ENCODE measurements at places on chromosomes 3 and 15.

GRCh38 chr3:59566481-59566975 lies 516.7 kb upstream of the CFAP20DC start:
- no peak for DNase-seq

GRCh38 chr3:15295506-15295905 lies 36.9 kb downstream of the SH3BP5 start:
- DNase-seq: no peak

DNA sequence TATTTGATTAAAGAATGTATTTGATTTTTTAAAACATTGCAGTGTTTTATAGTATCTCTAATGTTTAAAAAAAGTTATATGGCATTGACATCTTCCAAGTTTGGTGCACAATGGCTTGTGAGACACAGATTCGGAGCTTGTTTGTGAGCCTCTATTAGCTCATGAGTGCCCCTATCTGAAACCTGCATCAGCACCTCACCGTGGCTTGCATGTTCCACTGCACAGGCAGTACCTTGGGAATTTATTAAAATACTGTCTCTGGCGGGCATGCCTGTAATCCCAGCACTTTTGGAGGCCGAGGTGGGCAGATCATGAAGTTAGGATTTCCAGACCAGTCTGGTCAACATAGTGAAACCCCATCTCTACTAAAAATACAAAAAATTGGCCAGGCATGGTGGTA lies 6.8 kb upstream of the RTP2 start:
- DNase-seq: no peak

- no peak for DNase-seq
These were observed 138.6 kb upstream of the MEF2A start for GRCh38 chr15:99427210-99427609.

- DNase-seq: no peak
These were observed 54.5 kb upstream of the TGFBR2 start for GRCh38 chr3:30551927-30552326.

DNA sequence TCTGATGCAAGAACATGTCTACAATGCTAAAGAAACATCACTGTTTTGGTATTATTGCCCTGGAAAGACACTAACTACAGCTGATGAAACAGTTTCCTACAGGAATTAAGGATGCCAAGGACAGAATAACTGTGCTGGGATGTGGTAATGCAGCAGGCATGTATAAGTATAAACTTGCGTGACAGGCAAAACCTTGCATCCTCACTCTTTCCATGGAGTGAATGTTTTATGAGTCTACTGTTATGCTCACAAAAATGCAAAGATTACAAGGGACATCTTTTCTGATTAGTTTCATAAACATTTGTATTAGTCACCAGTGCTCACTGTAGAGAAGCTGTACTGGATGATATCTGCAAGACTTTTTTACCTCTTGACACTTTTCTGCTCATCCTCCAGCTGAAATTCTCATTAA lies 143.6 kb downstream of the NAALADL2 start:
- no peak for DNase-seq

- DNase-seq: no peak
These were observed 788.2 kb upstream of the ARPP21 start for GRCh38 chr3:34851137-34851536.

DNA sequence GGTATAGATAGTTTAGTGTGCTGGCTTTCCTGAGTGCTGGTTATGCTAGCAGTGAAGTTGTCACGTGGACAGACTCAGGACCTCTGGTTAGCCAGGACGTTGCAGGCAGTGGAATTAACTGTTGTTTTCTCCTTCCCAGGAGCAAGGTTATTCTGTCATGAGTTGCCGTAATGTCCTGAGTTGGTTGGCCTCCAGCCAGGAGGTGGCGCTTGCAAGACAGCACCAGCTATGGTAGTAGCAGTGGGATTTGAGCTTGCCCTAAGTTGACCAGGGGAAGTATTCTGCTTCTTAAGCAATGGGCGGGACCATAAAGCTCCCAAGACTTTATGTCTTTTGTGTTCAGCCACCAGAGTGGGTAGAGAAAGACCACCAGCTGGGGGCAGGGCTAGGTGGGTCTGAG lies 240.7 kb upstream of the DNAJC19 start:
- DNase-seq: peak; percentile 21

DNA sequence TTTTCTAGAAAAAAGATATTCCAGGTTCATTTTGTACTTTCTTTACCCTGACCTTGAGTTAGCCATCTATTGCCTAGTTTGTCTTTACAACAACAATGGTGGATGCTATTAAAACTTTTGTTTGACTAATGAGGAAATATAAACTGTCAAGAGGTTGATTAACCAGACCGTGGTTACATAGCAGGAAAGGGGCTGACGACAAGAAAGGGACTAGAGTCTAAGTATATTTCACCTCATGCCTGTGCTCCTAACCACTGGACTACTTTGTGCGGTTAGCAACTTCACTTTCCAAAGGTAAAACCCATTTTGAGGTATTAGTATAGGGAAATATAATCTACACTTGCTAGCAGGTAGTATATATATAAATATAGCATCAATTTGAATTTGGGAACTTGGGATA lies 327.1 kb downstream of the SATB1 start:
- DNase-seq: no peak

DNA sequence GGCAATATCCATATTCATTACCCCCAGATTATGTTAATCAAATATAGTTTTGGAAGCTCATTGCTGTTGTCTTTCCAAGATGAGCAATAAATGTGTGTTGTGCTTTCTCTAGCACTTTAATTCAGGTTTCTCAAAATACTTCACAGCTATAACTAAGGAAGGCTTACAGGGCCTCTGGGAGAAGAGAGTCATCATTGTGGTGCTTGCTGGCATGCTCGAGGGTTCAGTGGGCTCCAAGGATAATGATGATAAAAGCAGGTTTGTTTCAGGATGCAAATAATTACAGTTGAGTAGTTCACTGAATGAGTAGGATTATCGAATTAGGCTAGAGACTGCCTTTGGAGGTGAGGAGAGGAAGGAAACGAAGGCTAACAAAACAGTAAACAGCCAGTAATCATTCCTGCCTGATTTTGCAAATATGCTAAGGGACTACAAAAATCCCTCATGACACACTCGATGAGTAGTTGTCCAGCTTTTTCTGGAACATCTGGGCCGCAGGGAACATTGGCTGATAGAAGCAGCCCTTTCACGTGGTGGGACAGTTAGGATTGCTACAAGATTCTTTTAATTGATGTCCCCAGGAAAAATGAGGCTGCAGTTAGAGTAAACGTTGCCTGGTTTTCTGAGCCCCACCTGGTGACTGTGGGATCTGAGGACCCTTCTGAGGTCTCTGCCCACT lies 54.1 kb downstream of the SLC7A14 start:
- no peak for DNase-seq

- no peak for DNase-seq
These were observed 83.2 kb downstream of the NFKBIZ start for GRCh38 chr3:101932326-101933068.

DNA sequence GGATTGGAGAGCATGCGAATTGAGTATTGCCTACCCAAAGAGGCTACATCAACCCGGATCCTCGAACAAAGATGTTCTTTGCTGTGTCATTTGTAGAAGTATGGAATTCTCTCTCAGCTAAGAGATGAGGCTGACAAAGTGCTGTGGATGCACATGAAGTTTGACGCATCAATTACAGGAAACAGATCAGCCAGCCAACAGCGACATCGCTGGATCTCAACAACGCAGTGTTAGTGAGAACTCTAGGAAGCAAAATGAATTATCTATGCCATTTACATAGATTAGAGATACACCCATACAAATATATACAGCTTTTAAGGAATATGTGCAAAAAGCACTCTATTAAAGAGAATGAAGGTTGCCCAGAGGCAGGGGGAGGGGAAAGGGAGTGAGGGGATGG lies 160.6 kb upstream of the RGMA start:
- DNase-seq: no peak

- DNase-seq: no peak
These were observed 96.3 kb upstream of the BCL6 start for GRCh38 chr3:187841560-187841959.

- DNase-seq: no peak
These were observed 393.3 kb downstream of the FEZF2 start for GRCh38 chr3:61980041-61980440.

DNA sequence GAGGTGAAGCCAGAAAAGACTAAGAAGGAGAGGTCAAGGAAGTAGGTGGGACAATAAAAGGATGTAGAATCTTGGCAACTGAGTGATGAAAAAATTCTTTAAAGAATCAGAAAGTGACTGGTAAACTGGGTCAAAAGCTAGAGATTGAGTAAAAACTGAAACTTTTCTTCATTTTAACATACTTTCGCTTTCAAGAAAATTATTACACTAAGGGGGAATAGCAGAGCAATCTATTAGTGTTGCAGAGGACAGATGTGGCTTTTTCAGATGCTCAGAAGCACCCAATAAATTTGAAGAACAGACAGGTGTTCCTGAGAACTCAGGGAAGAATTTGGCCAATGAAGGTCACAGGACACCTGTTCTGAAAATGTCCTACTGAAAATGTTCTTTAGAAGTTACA lies 805.4 kb upstream of the ALCAM start:
- DNase-seq: no peak

DNA sequence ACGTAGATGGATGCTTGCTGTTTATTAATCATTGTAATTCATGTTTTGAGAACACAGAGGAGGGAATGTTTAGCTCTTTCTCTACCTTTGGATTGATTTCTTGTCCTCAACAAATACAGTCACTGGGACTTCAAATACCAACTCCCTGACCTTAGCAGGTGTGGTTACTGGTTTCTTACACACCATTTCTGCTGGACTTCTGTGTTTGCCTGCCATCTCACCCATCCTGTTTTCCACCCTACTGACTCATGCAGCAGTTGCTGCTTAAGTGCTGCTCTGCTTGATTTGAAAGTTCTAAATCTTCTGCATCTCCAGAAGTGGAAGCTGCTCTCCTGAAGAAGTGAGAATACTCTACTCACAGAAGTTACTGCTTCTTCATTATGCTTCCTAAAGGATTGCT lies 170.3 kb downstream of the ZPLD1 start:
- DNase-seq: no peak

DNA sequence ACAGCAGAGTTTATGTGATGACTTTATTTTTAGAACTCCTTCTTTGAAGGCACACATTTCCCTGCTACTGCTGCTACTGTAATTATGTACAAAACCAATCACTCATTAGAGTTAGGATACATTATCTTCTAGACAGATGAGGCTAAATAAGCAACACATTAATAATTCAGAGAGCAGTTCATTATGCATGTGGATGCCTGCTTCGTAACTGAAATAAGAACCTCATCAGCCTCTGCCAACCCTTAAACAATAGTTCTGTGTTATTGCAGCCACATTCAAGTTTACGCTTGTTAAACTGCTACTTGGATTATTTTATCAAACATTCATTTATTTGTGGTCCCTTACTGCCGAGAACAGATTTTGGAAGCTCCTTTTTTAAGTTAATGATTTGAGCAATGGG lies 52.5 kb upstream of the C15orf61 start:
- no peak for DNase-seq

- DNase-seq: no peak
These were observed 727.2 kb upstream of the CFAP20DC start for GRCh38 chr3:59777066-59777465.

DNA sequence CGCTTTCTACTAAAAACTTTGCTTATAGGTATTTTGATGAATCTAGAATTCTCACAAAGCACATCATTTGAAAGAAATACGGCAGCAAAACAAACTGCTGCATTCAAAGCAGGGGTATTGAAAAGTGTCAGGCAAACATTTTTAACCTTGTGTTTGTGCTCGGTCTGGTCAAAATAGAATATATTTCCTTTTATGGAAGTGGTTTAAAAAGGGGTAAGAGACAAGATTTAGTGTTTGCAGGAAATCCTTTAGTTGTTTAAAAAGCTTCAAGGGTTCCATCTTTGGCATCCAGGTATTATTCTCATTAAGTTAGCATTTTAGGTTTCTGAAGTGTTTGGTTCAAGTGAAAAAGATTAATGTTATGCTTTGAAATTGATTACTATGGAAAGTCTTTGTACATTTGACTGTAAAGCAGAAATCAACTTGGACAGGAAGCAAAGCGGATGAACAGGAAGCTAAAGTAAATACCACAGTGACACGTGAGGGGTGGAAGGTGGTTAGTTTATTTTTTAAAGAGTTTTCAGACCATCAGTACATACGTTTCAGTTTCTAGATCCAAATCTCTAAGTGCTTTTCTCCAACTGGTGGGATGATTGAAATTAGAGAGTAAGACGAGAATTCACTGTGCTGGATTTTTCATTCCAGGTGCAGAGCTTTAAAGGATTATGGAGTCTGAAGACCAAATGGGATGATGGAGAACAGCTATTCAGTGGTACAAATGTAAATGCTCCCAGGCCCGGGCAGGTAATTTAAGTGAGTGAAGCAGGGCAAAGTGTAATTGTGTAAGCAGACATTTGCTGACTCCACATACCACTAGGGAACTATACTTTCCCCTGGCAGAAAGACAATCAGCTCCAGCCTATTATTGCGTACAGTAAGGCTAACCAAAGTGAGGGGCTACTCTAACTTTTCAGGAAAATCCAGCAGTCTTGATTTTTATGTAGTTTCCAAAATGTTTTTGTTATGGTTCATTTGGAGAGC lies 341.8 kb upstream of the TBL1XR1 start:
- DNase-seq: no peak

GRCh38 chr3:78497767-78498166 lies 1270.0 kb downstream of the ROBO1 start:
- DNase-seq: no peak

- no peak for DNase-seq
These were observed 248.2 kb upstream of the ADAMTS9 start for GRCh38 chr3:64935971-64936370.

GRCh38 chr15:56893364-56893678 lies 25.1 kb upstream of the TCF12 start:
- no peak for DNase-seq

GRCh38 chr3:182464513-182465145 lies 328.7 kb upstream of the ATP11B start:
- no peak for DNase-seq

GRCh38 chr15:26759986-26760385 lies 12.9 kb downstream of the GABRB3 start:
- no peak for DNase-seq

DNA sequence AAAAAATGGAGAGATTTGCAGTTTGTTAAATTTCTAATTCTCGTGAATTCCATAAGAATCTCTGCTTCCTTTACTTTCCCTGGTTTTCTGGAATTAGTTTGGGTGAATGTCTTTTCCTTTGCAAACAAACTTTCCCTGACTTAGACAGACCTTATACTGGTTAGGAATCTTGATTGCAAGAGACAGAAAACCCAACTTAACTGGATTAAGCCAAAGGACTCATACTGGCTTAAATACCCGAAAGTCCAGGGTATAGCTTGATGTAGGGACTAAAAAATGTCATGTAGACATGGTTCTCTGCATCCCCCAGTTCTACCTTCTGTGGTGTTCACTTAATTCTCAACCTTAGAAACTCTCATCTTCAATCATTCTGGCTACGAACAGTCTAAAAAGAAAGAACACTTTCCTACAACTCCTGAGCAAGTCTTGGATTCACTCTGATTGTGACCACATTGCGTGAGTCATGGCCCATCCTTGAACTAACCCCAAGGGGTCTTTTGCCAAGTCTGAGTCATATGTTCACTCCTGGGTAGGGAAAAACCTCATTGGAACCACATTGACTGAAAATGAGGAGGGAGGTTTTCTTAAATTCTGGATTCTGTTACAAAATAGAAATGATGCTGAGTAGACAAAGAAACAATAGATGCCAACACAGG lies 136.0 kb upstream of the DAZL start:
- no peak for DNase-seq
